ENCODE measurements at places on chromosomes 16 and 17.
A peak's percentile ranks its signal among the peaks of the same experiment; 100 is the strongest.

- peak; percentile 30 for DNase-seq
These were observed 227.9 kb downstream of the MAF start for GRCh38 chr16:79372503-79373184.

GRCh38 chr16:30434852-30435251, 5.0 kb upstream of the DCTPP1 start:
- no peak for DNase-seq

- DNase-seq = no peak
These were observed 769.6 kb downstream of the CDH11 start for GRCh38 chr16:64352246-64352645.

GRCh38 chr16:31354394-31355291, at the start of gene ITGAX:
ITGAX (plus strand) TSS chr16:31355176; CDS start chr16:31355255, 79 bp downstream.
- peak; percentile 43 for DNase-seq

DNA sequence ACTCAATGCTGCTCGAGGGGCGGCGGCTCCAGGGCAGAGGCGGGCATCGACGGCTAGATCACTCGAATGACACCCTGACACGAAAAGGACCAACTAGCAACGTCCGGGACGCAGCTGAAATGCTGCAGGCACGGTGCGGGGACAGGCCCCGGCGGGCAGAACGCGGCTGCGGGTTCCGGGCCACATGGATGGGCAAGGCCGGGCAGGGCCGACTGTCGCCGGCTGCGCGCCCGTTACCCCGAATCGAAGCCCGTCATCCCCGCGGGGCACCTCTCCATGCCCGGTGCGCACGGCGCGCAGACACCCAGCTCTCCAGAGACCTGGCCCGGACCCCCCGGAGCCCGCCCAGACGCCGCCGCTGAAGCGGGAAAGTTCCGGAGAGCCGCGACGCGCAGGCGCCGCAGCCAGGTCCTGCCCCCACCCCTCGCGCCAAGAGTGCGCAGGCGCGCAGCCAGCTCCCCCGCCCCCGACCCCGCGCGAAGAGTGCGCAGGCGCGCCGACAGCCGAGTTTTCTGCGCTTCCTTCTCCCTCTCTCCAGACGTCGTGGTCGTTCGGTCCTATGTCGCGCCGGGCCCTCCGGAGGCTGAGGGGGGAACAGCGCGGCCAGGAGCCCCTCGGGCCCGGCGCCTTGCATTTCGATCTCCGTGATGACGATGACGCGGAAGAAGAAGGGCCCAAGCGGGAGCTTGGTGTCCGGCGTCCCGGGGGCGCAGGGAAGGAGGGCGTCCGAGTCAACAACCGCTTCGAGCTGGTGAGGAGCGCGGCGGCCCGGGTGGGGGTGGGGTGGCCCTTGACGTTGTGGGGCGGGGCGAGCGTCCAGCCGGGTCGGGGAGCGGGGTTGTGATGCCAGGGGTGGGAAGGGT, at the start of gene TCF25:
TSS of gene TCF25 (plus strand) at position 484 of the 863 bp plus-strand sequence. CDS start at position 560, 76 bp downstream.
- DNase-seq = peak; percentile 89

GRCh38 chr17:62134397-62134796, 69.3 kb upstream of the MED13 start:
- DNase-seq = no peak

DNA sequence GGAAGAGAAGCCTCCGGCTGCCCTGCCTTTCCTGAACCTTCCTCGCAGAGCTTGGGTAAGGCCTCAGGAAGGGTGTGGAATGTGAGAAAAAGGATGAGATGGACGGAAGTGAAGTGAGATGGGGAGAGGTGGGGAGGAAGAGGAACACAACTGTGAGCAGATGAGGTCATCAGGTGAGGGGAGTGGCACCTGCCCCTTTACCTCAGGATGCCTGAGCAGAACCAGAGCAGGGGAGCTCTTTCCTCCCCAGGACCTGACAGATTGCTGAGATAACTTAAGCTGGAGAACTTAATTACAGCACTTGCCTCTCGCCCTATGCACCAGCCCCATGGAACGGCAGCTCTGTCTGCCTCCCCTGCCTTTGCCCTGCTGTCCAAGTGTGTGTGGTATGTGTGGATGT, 29.8 kb downstream of the TMEM132E start:
- no peak for DNase-seq

- no peak for DNase-seq
These were observed 265.2 kb upstream of the TNRC6C start for GRCh38 chr17:77693301-77693700.

- DNase-seq = no peak
These were observed 57.2 kb downstream of the NUP88 start for GRCh38 chr17:5362162-5362811.

- peak; percentile 77 for DNase-seq
These were observed at the start of gene HIC1 for GRCh38 chr17:2054512-2055291. HIC1 (plus strand) TSS chr17:2055103; CDS start chr17:2056691, 1,588 bp downstream.

DNA sequence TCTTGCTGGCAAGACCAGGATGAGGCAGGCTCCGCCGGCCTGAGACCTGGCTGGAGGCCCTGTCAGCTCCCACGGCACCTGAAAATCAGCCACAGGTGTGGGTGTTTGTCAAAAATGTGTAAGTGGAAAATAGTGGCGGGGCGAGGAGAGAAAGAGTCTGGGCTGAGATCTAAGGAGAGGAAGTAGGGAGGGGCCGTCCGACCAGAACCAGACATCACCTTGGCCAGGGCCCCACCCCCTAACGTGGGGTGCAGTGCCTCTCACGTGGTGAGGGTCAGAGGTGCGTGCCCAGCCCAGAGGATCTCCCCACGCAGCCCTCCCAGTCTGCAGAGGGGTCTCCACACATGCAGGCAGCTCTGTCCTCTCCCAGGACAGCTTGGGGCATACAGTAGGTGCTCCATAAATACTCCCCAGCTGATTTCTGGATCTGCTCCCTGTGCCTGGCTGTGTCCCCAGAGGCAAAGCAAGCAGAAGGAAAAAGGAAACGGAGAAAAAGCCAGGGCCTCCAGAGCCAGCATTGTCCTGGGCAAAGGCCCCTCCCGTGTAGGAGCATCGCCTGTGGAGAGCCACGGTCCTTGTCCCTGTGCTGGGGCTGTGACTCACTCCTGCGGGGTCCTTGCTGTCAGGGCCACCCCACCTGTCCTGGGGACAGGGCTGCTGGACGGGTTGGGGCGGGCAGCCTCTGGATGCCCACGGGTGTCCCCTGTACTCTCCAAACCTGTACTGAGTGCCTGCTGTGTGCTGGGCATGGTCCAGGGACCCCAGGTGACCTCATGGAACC, 16.7 kb downstream of the ZFPM1 start:
- DNase-seq = peak; percentile 70

DNA sequence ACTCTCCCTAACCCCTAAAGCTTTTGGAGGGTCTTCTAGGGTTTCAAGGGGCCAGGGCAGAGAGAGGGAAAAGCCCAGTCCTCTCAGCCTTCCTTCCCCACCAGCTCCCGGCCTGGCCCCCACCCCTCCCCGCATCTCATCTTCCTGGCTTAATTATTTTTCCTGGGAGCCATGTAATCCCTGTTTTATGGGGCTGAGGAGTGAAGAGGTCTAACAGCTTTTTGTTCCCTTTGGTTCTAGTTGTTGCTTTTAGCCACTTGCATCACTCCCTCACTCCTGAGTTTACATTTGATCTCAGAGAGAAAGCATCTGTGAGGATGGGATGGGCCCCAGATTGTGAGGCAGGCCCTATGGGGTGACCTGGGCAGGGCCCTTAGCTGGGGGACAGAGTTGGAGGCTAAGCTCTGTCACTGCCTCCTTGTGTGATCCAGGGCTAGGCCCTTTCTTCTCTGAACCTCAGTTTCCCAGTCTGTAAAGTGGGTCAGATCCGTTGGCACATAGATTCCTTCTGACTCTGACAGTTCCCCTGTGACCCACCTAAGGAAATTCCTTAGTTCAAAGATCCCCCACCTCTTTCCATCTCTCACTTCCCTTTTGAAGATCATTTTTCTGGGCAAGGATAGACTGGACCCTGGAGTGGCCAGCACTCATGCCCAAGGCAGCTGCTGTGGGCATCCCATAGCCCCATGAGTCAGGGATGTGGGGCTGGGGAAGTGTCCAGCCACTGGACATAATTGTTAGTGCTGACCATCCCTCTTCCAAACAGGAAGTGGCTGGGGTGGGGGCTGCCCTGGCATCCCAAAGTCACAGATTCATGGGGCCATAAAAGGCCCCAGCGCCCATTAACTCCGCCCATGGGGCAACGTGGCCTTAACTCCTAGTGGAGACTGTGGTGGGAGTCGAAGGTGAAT, 20.1 kb downstream of the UNC119 start:
- DNase-seq = no peak

DNA sequence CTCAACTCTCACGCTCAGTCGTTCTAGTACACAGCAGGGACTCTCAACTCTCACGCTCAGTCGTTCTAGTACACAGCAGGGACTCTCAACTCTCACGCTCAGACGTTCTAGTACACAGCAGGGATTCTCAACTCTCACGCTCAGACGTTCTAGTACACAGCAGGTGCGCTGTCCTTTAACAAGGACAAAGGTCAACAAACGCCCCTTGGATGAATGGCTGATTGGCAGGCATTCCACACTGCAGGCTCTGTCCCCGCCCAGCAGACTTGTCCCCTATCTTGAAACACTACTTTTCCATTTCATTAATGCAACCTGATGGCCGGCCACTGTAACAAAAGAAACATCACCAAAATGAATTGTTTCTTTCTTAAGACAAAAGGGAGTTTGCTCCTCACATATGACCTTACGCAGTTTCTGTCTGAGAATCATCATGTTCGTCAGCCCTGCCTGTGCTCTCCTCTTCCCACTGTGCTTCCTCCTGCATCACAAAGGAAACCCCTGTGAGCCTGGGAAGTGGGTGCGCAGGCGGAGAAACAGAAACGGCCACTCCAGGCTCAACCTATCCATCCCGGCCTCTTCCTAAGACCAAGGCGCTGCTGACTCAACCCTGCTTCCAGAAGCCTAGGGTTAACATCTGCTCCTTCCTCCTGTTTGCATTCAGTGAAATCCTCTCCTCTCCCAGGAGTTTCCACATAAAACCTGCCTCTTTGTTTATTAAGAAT, 59.8 kb downstream of the ANKRD11 start:
- DNase-seq = no peak

- DNase-seq = no peak
These were observed 55.4 kb downstream of the CYB5B start for GRCh38 chr16:69479775-69480174.

GRCh38 chr16:27195076-27195741, 8.1 kb upstream of the KDM8 start:
- DNase-seq = no peak

- DNase-seq = peak; percentile 77
These were observed 2.3 kb downstream of the PIEZO1 start for GRCh38 chr16:88782454-88783390.

DNA sequence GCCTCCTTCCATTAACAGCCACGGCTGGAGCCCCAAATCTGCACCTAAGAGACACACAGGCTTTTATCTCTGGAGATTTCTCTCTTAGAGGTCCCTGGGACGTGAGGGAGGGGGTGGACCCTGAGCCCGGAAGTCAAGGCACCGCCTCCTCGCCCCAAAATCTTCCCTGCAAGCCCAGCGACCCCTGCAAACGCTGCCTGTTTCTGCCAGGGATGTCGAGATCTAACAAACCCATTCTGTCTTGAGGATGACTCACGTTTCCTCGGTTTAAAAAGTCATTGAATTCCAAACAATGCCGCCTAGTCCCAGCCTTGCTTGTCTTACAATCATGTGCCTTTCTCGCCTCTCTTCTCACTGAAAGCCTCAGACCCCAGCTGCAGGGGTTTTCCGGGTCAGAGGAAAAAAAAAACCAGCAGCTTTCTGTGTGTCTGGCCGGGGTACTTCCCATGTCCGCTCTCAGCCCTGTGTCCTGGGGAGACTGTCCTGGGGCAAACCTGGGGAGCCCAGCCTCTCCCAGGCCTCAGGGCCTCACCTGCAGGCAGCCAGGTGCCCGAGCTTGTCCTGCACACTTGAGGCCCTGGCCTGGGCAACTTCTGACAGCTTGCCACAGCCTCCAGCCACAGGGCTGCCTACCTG, 15.4 kb downstream of the ARL2BP start:
- peak; percentile 34 for DNase-seq

DNA sequence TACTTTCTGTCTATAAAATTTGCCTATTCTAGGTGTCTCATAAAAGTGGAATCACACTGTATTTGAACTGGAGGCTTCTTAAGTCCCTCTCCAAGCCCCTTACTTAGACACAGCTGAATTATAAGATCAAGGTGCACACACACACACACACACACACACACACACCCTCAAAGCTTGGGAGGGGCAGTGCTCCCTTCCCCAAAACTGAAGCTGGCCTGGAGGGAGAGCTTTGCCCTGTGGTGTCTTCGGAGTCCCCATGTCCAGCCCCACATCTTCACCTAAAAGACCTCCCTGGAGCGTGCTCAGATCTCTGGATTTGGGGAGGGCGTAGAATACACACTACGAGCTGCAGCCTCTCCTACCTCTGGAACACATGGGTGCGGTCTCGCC, 828 bp downstream of the EMP2 start:
- DNase-seq = no peak

DNA sequence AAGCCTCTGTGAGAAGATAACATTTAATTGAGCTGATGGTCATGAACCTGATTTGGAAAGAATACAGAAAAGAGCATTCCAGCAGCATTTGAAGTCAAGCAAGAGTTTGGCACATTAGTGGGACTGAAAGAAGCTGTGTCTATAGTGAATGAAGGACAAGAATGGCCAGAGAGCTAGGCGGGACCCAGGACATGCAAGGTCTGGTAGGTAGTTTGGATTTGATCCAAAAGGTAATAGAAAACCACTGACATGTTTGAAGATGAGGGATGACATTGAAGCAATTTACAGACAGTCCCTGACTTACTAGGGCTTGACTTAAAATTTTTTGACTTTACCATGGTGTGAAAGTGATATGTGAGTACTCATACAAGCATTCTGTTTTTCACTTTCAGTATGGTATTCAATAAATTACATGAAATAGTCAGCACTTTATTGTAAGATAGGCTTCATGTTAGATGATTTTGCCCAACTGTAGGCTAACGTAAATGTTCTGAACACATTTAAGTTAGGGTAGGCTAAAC, 7.6 kb downstream of the CYB5B start:
- DNase-seq = no peak

DNA sequence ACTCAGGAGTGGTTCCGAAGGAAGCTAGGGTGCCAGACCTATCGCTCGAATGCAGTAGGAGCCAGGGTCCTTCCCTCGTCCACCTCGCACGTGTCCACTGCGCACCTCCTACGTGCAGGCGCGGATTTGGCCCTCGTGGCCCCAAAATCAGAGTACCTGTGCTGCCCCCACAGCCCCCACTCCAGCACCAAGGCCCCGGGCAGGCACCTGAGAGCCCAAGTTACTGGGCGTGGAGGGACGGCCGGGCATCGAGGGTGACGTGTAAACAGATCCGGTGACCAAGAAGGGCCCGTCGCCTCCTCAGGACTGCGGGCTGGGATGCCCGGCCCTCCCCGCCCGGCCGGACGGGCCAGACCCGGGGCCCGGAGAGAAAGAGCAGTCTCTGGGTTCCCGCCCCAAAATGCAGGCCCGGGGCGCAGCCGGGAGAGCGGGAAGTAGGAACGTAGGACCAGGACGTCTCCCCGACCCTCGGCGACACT, 492 bp downstream of the SLC25A39 start:
- DNase-seq = no peak

Data from activated CD4-positive, alpha-beta T cell treated with anti-CD3 and anti-CD28 coated beads for 4 hours (primary cell).